ENCODE measurements at places on chromosomes 5 and 9. TPM values are rescaled to one million over a fixed set of nuclear protein-coding genes. Genes with fewer than 3 reads are reported as not detected.
A peak's percentile ranks its signal among the peaks of the same experiment; 100 is the strongest.

GRCh38 chr5:100826133-100826532, 76.9 kb downstream of the ST8SIA4 start:
- DNase-seq, result no peak

PCDHB9 gene
- total RNA-seq, result 0.59 TPM

DNA sequence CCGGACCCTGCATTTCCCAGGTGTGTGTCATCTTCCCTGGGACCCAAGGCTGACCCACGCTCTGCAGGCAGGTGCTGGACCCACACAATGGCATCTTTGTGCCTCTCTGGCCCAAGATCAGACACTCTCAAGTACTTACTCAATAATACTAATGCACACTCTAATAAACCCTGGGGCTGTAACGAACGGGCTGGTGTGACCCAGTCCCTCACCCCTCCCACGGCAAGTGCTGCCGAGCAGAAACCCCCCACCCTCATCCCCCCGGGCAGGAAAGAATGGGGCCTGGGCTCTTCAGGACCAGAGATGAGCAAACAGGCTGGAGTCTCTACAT, 1.1 kb upstream of the OBP2B start:
- no peak for DNase-seq

DNA sequence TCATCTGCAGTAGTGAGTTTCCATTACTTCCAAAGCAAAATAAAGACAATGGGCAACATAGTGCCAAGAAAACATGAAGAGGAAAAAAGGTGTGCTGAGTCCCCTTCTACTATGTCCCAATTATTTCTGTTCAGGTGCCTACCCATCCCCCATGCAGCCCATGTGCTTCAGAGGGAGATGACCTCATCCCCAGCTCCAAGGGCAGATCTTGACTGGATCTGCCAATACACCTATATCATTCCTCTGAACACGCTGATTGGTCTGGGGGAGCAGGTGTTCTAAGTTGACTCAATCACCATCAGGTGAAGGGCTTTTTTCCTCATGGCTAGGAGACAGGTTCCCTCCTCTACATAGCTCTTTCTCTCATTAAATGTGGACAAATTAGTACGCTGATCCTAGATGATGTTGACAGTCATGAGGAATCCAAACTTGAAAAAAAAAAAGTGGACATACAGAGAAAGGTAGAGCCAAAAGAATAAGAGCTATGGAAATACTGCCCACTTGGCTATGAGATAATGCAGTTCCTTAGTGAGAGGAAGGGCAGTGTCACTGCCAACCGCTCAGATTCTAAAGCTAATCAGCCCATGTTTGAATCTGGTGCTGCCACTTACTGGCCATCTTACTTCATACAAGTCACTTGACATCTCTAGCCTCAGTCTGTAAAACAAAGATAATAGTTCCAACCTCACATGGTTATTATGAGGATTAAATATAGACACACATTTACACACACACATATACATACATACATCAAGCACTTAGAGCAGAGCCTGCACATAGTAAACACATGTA, 23.1 kb downstream of the PRELID2 start:
- DNase-seq, result no peak

DNA sequence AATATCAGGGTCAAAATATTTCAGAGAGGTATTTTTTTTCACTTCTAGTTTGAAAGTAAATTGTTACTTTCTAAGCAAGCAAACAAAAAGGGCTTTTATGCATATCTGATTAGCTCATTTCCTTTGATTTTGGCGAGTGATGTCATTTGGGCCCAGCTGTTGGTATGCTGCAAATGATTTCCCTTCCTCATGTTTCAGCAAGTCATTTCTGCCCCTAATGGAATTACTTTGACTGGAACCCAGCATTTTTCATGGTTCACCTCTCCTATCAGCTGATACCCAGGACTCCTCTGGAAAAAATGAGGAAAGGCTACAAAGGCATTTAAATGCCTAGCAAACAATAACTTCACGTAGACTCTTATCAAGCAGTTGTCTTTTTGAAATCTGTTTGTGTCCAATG, 500.6 kb downstream of the EBF1 start:
- DNase-seq, result no peak

SOWAHA gene
- 0.17 TPM for total RNA-seq

DNA sequence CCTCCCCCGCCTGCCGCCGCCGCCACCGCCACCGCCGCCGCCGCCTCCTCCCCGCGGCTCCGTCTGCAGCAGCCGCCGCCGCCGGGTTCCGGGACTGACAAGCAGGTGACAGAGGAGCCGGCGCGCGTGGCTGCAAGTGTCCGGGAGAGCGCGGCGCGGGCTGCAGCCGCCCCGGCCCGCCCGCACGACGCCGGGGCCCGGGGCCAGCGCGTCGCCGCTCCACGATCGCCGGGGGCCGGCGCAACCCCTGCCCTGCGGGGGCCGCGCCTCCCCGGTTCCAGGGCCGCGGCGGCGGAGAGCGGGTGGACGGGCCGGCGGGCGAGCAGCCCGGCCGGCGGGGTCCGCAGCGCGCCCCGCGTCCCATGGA, 343 bp downstream of the LMX1B start:
- DNase-seq, result peak; percentile 51

DNA sequence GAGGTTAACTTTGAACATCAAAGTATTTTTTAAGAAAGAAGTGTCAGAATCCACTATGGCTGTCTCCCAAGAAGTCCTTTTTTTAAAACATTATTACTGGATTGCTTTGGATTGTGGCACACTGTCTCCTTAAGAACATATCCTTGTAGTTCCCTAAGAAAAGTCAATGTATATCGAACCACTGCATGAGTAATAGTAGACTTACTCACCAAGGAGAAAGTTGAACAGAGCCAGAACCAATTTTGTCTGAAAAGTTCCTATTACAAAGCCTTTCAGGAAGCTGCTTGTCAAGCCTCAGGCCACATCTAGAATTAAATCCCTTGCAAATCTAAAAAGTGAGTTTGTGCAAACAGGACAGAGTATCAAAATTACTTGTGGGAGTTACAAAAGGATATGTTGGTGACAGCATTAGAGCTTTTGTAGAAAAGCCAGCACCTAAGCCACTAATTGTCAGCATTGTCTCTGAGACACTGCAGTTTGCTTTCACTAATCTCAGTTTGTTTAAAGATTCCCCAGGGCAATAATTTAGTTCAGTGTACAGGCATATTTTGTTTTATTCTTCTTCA, 195.4 kb downstream of the MPDZ start:
- DNase-seq, result no peak

DNA sequence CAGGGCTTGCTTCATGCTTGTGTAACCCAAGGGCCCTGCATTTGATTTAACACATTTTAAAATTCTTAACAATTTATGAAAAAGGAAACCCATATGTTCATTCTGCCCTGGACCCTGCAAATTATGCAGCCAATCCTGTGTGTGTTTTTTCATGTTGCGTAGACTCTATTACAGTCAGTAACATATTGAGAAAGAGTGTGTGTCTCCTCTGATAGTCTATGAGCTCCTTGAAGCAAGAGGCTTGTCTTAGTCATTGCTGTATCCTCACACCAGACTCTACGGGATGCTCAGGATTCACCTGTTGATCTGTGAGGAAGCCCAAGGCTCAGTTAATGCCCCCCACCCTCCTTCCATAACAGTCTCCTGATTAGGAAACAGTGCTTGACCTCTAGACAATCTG, 177.3 kb upstream of the DMAC1 start:
- DNase-seq, result no peak

AK8 gene
- total RNA-seq, result 0.42 TPM

SHROOM1 gene
- 5.7 TPM for total RNA-seq

DNA sequence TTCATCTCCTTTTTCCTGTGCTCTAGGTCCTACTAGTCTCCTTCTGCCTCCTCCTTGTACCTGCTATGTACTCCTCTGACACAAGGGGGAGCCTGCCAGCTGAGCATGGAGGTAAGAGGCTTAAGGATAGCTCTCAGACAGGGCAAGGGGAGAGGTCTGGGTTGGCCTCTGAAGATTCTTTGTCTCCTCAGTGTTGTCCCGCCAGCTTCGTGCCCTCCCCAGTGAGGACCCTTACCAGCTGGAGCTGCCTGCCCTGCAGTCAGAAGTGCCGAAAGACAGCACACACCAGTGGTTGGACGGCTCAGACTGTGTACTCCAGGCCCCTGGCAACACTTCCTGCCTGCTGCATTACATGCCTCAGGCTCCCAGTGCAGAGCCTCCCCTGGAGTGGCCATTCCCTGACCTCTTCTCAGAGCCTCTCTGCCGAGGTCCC, 3.8 kb downstream of the CREB3 start:
- DNase-seq, result peak; percentile 52

DAB2IP gene
- total RNA-seq, result 54.8 TPM

DNA sequence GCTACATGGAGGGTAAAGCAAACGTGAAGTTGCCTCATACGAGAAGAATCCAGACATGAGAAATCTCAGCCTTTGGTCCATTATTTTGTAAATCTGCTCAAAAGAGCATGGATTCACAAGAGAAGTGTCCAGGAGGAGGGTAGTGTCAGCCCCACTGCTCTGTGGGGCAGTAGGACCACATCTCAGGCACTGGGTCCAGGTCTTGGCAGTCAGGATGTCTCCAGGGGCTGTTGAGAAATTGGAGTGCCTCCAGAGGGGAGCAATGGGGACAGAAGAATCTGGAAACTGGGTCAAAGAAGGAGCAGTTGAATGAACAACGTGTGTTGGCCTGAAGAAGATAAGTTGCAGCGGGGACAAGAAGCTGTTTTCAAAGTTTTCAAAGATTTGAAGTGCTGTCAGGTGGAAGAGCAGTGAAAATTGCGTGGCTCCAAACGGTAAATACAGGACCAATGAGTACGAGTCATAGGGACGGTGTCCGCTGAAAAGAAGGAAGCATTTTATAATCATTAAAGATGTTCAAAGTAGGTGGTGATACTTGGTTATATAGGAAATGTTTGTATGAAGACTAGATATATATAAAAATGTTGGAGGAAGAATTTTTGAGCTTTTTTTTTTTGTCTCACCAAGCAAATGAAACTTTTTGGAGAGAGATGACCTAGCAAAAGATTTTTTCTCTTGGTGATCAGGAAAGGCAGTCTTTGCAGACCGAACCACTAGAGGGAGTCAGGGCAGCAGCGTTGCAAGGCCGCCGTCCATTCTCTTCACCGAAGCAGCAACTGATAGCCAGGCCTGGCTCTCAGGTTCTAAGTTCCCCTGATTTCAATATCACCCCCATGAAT, 57.1 kb upstream of the ZBED3 start:
- DNase-seq, result peak; percentile 64

DNA sequence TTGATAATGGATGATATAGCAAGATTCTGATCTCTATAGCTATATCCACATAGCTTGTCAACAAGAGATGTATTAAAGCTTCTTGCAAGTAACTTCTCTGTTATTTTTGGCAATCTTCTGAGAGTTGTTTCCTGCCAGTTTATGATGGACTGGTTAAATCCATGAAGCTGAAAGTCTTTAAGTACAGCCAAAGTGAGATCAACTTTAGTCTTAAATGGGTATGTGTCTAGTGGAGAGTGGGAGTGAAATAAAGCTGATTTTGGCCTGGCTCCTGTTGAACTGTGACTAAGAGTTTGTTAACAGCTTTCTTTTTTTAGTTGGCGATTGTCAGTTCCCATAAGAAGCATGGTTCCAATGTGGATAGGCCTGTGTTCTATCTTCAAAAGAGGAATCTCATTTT, 350.9 kb upstream of the PCSK5 start:
- DNase-seq, result no peak
